ENCODE measurements at places on chromosomes 5 and 9. TPM values are rescaled to one million over a fixed set of nuclear protein-coding genes. Genes with fewer than 3 reads are reported as not detected.

The NRARP gene
- 1.4 TPM for total RNA-seq

The PLEKHG4B gene
- total RNA-seq, result not detected

The FCN2 gene
- total RNA-seq, result not detected

The AGXT2 gene
- total RNA-seq, result not detected

The ANKRD33B gene
- 0.48 TPM for total RNA-seq

The UBLCP1 gene
- total RNA-seq, result 36.2 TPM

The TEX48 gene
- not detected for total RNA-seq

- H3K27me3 ChIP-seq, result no peaks in the 10 kb centered on the region
- no peak overlapping the region for H3K27ac ChIP-seq
- no peak overlapping the region for H3K4me3 ChIP-seq
- H3K4me1 ChIP-seq, result no peaks in the 10 kb centered on the region
- no peaks in the 10 kb centered on the region for H3K36me3 ChIP-seq
Measured at GRCh38 chr5:52990528-52990925, 1.4 kb downstream of the ITGA2 start.

- 0 out of 2 replicates have a peak, but pooled peaks cover 5% of the 10 kb centered on the region for H3K4me1 ChIP-seq
- DNase-seq, result no peak
- H3K36me3 ChIP-seq, result no peaks in the 10 kb centered on the region
- no peak overlapping the region for H3K4me3 ChIP-seq
- no peaks in the 10 kb centered on the region for H3K27me3 ChIP-seq
Measured at GRCh38 chr5:16593628-16594027, 23.2 kb downstream of the RETREG1 start.

GRCh38 chr9:21317956-21318923 lies 13.1 kb upstream of the IFNA5 start:
- no peak overlapping the region for H3K27ac ChIP-seq
- H3K4me3 ChIP-seq, result no peak overlapping the region
- no peaks in the 10 kb centered on the region for H3K4me1 ChIP-seq
- H3K36me3 ChIP-seq, result no peaks in the 10 kb centered on the region
- DNase-seq, result peak; percentile 77

DNA sequence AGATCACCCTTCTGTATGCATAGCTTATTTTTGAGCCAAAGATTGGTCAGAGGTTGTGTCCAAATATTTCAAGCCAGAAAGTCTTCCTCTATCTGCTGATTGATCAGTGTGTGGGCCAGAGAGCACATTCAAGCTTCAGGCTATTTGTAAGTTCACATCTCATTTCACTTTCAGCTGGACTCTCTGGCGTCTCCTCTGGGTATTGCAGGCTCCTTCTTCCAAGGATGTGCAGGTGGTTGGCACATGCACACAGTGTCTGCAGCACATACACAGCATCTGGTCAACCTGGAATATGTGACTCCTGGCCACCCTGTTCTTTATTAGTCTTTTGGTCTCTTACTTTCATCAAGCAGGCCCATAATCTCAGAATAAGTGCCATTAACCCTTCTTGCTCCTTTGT lies 516.1 kb downstream of the ANXA1 start:
- no peaks in the 10 kb centered on the region for H3K36me3 ChIP-seq
- H3K4me1 ChIP-seq, result no peaks in the 10 kb centered on the region
- no peak overlapping the region for H3K4me3 ChIP-seq
- no peak overlapping the region for H3K27ac ChIP-seq
- no peak for DNase-seq
- no peaks in the 10 kb centered on the region for H3K27me3 ChIP-seq

- H3K27me3 ChIP-seq, result no peaks in the 10 kb centered on the region
- no peak for DNase-seq
- H3K4me3 ChIP-seq, result no peak overlapping the region
- H3K4me1 ChIP-seq, result no peaks in the 10 kb centered on the region
- H3K27ac ChIP-seq, result no peak overlapping the region
Measured at GRCh38 chr9:121613009-121613752, 38.3 kb upstream of the DAB2IP start.

GRCh38 chr5:159735036-159735435 lies 181.2 kb upstream of the ADRA1B start:
- no peaks in the 10 kb centered on the region for H3K36me3 ChIP-seq
- H3K27me3 ChIP-seq, result no peaks in the 10 kb centered on the region
- DNase-seq, result no peak

DNA sequence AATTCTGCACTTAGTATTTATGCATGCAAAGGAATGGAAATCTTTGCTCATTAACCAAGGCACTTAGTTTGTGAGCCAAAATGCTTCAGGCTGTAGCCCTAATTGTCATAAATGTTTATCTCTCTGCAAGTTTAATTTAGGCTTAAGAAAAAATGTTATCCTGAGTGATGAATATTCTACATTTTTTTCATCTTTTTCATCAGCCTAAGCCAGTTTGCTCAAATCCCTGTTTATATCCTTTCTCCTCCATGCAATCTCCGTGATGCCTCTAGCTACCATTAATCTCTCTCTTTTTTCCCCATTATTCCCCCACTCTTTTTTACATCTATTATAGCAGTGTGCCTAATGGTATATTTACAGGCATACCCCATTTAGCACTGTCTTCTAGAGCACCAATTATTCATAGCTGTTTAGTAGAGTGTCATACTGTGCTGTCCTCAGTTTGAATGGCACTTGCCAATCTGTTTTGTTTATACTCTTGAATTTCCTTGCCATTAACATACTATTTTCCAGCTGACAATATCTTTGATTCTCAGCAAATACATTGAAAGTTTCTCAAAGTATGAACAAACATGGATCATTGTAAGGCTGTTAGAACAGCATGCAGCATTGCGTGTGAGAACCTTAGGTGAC lies 1457.0 kb downstream of the MAT2B start:
- H3K4me1 ChIP-seq, result no peaks in the 10 kb centered on the region
- H3K36me3 ChIP-seq, result no peaks in the 10 kb centered on the region
- H3K4me3 ChIP-seq, result no peak overlapping the region
- no peak for DNase-seq
- H3K27ac ChIP-seq, result no peak overlapping the region

GRCh38 chr9:119313846-119314245 lies 55.4 kb downstream of the BRINP1 start:
- no peaks in the 10 kb centered on the region for H3K27me3 ChIP-seq
- H3K36me3 ChIP-seq, result no peaks in the 10 kb centered on the region
- no peak overlapping the region for H3K4me3 ChIP-seq
- H3K27ac ChIP-seq, result no peak overlapping the region
- no peak for DNase-seq
- H3K4me1 ChIP-seq, result no peaks in the 10 kb centered on the region

- H3K4me3 ChIP-seq, result no peak overlapping the region
- no peak overlapping the region for H3K27ac ChIP-seq
- H3K4me1 ChIP-seq, result no peaks in the 10 kb centered on the region
- DNase-seq, result no peak
- peaks cover 7% of the 10 kb centered on the region for H3K36me3 ChIP-seq
Measured at GRCh38 chr5:151492729-151493128, 45.3 kb downstream of the SLC36A1 start.

- H3K4me3 ChIP-seq, result no peak overlapping the region
- H3K4me1 ChIP-seq, result peaks cover 4% of the 10 kb centered on the region
- no peak for DNase-seq
- H3K36me3 ChIP-seq, result no peaks in the 10 kb centered on the region
- H3K27me3 ChIP-seq, result no peaks in the 10 kb centered on the region
Measured at GRCh38 chr5:172868924-172869591, 35.0 kb downstream of the ERGIC1 start.

DNA sequence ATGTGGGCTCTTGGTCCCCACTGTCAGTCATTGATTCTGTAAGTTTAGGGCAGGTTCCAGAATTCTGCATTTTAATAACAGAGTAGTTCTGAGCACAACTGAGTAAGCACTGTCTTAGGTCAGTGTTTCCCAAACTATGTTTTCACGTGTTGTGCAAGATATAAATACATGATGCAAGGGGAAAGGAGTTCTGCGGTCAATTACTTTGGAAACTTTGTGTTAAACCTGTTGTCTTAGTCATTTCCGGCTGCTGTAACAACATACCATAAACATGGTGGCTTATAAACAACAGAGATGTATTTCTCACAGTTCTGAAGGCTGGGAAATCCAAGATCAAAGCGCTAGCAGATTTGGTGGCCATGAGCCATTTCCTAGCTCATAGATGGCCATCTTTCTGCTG lies 69.8 kb downstream of the EQTN start:
- H3K27ac ChIP-seq, result no peak overlapping the region
- no peaks in the 10 kb centered on the region for H3K4me1 ChIP-seq
- H3K36me3 ChIP-seq, result no peaks in the 10 kb centered on the region
- no peak overlapping the region for H3K4me3 ChIP-seq

GRCh38 chr9:107136296-107136695 lies 146.8 kb upstream of the RAD23B start:
- no peaks in the 10 kb centered on the region for H3K4me1 ChIP-seq
- H3K27ac ChIP-seq, result no peak overlapping the region
- no peak for DNase-seq
- H3K27me3 ChIP-seq, result no peaks in the 10 kb centered on the region
- no peak overlapping the region for H3K4me3 ChIP-seq
- no peaks in the 10 kb centered on the region for H3K36me3 ChIP-seq

DNA sequence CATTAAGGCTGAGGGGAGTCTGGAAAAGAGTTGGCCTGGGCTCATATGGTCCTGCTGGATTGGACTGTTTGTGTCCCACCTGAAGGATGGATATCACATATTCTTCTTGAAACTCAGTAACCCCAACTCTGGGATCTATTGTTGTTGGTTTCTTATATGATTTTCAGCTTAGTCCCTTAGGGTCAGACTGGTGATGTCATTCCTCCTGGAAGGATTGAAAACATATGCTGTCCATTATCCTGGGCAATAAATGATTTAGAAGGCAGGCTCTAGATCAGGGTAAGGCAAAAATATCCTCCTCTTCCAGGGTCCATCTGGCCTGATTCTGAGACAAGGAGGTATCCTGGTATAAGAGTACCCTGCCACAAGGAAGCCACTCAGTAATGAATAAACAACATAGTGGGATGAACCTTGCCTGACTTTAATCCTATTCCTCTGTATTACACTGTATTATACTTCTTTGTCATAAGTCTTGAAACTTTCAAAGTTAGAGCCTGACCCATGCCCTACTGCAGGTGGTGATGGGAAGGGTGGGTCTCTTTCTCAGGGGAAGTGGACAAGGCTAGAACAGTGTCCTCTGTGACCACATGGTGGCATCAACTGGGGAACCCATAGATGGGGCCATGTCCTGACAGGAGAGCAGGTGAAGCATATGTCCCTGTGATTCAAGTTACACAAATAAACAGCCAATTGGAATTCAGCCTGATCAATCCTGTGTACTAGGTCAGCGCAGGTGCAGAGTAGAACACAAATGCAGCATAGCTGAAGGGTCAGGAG lies 454.4 kb upstream of the TRPC7 start:
- DNase-seq, result no peak
- H3K4me1 ChIP-seq, result no peaks in the 10 kb centered on the region
- H3K4me3 ChIP-seq, result no peak overlapping the region
- no peak overlapping the region for H3K27ac ChIP-seq
- no peaks in the 10 kb centered on the region for H3K27me3 ChIP-seq

DNA sequence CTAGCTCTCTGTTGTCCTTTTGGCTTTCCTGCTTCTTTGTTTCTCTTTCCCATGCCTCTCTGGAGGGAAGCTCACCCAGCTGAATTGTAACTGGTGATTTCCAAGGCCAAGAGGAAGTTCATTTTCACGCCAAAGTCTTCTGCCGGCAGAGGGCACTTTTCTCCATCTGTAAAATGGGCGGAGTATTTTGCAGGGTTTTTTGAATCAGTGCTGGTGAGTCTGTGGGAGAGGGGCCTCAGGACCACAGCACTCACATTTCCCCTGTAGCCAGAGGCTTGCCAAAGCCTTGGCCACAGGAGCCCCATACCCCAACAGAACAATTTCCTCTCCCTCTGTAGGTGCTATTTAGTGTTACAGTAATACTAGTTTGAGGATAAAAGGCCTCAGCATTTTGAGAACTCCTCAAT lies 42.3 kb upstream of the MATR3 start:
- H3K27ac ChIP-seq, result no peak overlapping the region
- peak; percentile 54 for DNase-seq
- no peak overlapping the region for H3K4me3 ChIP-seq

GRCh38 chr5:151624476-151624875 lies 33.3 kb upstream of the FAT2 start:
- no peak overlapping the region for H3K27ac ChIP-seq
- H3K36me3 ChIP-seq, result no peaks in the 10 kb centered on the region
- H3K27me3 ChIP-seq, result no peaks in the 10 kb centered on the region
- DNase-seq, result no peak
- no peak overlapping the region for H3K4me3 ChIP-seq

- H3K4me1 ChIP-seq, result no peaks in the 10 kb centered on the region
- DNase-seq, result no peak
- H3K27me3 ChIP-seq, result no peaks in the 10 kb centered on the region
- H3K27ac ChIP-seq, result no peak overlapping the region
- H3K4me3 ChIP-seq, result no peak overlapping the region
Measured at GRCh38 chr5:25892211-25892610, 1146.2 kb downstream of the CDH9 start.

GRCh38 chr9:134179595-134179917 lies 15.2 kb upstream of the RNU6ATAC start:
- H3K4me1 ChIP-seq, result peaks cover 9% of the 10 kb centered on the region
- no peak overlapping the region for H3K4me3 ChIP-seq
- H3K36me3 ChIP-seq, result no peaks in the 10 kb centered on the region

DNA sequence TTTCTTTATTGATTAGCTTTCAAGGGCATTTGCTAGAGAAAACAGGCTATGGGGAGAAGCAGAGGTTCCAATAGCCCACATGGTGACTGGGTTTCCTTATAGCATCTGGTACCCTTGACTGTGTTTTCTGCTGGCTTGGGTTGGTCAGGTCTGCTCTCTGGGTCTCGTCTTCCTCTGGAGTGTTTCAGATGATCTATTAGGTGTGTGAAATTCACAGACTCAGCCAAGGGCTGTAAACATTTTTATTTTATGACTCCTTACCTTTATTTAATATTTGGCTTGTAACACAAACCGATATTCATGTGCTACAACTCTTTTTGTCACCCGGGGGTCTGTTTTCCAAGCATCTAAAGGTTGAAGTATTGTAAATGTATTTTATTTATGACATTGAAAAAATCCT lies 338.9 kb downstream of the GADD45G start:
- H3K4me3 ChIP-seq, result no peak overlapping the region
- no peak for DNase-seq
- no peaks in the 10 kb centered on the region for H3K36me3 ChIP-seq
- H3K4me1 ChIP-seq, result no peaks in the 10 kb centered on the region
- no peak overlapping the region for H3K27ac ChIP-seq

DNA sequence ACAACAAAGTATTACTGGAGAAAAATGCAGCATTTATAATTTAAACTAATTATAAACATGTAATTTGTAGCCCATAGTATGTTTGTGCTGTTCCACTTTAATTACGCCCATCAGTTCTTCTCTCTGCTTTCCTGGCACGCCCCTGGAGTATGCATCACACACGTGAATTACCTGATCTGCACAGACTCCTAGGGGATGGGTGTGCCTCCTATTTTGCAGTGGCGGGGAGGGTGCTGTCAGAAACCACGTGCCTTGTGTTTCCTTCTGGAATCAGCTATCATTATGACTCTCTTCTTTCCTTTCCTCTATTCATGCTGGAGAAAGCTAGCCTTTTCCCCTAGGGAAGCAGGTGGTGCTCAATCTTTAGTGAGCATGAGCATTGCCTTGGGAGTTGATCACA lies 43.3 kb downstream of the RPS23 start:
- no peaks in the 10 kb centered on the region for H3K27me3 ChIP-seq
- no peak overlapping the region for H3K4me3 ChIP-seq
- H3K27ac ChIP-seq, result no peak overlapping the region
- no peaks in the 10 kb centered on the region for H3K4me1 ChIP-seq
- no peaks in the 10 kb centered on the region for H3K36me3 ChIP-seq
- DNase-seq, result no peak

Measured in Karpas-422 (cell line).